CD4-positive, alpha-beta T cell treated with Interleukin-6 at 100 ng/mL for 8 hours (primary cell): ENCODE measurements at places on chromosomes 11 and 22.

DNA sequence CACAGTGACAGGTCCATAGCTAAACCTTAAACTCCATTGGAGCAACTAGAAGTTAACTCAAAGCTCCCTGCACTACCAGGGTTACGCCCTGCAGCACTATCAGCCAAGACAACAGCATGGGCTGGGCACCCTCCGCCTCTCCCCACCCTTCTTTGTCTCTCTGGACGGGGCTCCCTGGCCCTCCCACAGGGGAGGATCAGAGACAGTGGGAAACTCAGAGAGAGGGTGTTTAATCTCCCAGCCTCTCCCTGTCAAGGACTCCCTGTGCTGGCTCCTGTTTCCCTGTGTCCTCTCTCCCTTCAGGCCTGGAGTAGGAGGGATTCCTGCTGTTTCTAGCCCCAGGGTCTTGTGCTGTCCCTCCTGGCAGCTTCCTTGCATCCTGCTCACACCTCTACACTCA is 56.9 kb upstream of the CSNK2A3 start:
- DNase-seq: no peak

GRCh38 chr22:40023341-40023841 is 28.6 kb downstream of the FAM83F start:
- DNase-seq: no peak

DNA sequence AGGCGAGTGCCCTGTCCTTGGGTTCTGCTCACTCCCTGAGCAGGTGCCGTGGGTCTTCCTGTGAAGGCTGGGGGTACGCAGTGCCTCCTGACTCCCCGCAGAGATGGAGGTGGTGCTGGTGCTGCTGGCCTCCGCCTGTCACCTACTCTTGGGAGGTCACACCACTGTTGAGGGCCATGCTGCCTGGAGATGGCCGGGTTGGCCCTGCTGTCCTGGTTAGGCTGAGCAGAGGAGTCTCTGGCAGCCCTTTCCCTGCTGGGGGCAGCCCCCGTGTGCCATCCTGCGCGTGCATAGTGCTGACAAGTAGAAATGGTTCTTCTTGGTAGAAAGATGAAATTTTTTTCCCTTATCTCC is 49.6 kb downstream of the MUC6 start:
- no peak for DNase-seq

- DNase-seq: no peak
Observed at GRCh38 chr11:31231601-31232000, 137.9 kb downstream of the DCDC1 start.

DNA sequence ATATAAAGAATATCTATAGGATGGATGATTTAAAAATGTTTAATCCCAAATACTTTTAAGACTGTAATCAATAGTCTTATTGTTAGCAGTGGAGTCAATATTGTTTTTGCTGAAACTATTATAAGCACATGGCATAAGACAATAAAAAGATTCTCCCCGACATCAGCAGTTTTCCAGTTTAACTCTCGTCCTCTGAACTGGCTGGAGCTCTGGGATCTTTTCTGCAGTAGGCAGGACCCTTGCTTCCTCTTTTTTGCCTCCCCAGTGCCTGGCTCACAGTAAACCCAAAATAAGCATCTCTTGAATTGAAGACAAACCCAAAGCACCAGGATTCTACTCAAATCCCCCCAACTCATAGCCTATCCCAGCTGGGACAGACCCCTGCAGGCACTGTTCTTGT is 32.9 kb downstream of the KCNJ1 start:
- DNase-seq: no peak
